ENCODE measurements at places on chromosomes 2 and 18.
A peak's percentile ranks its signal among the peaks of the same experiment; 100 is the strongest.

DNA sequence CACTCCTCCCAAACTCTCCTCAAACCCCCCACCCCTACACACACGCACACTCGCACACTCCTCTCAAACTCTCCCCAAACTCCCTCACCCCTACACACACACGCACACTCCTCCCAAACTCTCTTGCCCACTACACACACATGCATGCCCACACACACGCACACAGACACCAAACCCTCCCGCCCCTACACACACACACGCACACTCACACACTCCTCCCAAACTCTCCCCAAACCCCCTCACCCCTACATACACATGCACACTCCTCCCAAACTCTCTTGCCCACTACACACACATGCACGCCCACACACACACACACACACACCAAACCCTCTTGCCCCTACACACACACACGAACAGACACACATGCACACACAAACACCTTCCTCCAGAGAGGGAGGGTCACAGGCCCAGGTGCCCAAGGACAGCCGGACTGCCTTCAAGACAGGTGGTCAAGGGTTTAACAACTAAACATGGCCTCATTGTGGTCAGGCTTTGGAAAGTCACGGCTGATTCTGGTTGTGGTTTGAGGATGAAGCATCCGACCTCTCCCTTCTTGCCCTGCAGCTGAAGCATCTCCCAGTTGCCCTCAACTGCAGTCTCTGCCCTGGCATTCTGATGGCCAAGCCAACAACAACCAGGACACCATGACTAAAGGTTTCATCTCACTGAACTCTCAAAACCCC is 72.3 kb upstream of the SNTG2 start:
- no peak for DNase-seq

- DNase-seq = no peak
Measured at GRCh38 chr2:230790981-230791380, 73.8 kb upstream of the ITM2C start.

DNA sequence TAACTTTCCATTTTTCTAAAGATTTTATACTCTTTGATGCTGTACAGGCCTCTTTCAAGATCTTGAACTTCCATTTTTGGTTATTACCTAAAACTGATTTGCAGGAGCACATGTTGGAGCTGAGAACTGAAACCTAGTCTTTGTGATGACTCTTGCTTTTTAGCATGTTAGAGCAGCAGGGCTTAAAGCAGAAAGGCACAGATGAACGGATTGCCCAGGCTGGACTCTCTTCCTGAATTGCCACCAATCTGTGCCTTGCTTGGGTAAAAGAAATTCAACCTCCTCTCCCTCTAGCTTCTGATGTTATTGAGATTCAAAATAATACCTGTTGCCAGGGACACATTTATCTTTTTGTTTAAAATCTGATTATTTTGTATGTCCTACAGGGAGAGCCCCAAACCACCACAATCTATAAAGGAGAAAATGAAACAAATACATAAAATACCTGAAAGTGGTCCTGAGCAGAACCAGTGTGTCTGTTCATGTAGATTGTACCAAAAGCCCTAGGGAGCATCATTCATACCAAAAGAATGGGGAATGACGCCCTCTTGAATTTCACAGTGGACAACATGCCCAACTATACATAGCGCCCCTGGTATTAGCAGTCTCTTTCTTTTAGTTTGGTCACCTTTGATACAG is 277.0 kb upstream of the MAP2 start:
- no peak for DNase-seq

GRCh38 chr2:237217995-237218616 is 132.4 kb downstream of the COPS8 start:
- no peak for DNase-seq

GRCh38 chr2:234905547-234906265 is 46.1 kb upstream of the SH3BP4 start:
- DNase-seq = peak; percentile 29

GRCh38 chr2:171136024-171136423 is 24.7 kb downstream of the TLK1 start:
- DNase-seq = no peak

DNA sequence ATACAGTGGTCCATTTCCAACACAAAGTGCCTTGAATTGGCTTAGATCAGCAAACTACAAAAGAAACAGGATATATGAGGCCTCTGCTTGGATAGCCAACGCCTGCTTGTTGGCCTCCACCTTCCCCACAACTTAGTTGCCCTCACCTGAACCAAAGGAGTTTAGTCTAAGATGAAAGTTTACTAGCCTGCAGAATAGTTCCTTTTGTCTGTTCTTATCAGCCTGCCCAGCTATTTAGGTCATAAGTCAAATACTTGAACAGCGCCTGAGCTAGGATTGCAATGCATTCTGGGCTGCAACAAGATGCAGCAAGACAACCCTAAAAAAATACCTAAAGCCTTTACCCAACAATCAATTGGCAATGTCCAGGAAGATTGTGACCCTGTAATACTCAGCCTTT is 13.1 kb upstream of the EPG5 start:
- DNase-seq = peak; percentile 15

- DNase-seq = no peak
Measured at GRCh38 chr2:130190237-130190636, 8.0 kb downstream of the TUBA3E start.

- no peak for DNase-seq
Measured at GRCh38 chr2:237982039-237982725, 15.4 kb downstream of the UBE2F start.

GRCh38 chr2:102238039-102238756 is 51.4 kb downstream of the IL1RL2 start:
- DNase-seq = peak; percentile 91

DNA sequence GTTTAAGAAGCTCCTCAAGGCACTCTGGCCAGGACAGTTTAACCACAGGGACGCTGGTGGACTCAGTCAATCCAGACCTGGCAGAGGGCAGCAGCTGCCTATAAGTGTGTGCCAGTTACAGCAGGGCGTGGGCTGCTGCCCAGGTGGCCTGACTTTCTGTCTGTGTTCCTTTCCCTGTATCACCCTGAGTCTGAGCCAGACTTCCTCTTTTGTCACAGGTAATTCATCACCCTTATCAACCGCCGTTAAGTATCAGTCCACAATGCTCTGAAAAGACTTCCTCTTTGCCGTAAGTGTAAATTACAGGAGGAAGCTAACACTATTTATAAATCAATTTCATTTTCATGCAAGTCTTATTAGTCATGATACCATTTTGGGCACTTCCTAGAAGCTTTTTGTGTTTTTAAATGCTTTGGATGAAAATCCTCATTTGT is 7.0 kb downstream of the LPIN1 start:
- no peak for DNase-seq

DNA sequence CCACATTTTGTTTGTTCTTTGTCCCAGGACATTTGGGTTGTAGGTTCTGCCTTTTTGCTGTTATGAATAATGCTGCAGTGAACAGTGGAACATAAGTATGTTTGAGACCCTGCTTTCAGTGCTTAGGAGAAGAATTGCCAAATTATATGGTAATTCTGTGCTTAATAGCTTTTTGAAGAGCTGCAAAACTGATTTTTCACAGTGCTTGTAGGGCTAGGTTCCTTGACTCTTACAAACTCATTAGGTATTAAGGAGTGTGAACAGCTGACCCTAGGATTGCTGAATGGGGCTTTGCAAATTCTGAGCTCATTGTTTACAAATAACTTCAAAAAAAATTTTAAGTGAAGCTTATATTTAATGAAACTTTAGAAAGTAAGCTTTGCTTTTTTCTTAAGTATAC is 154.2 kb downstream of the LTBP1 start:
- DNase-seq = no peak

DNA sequence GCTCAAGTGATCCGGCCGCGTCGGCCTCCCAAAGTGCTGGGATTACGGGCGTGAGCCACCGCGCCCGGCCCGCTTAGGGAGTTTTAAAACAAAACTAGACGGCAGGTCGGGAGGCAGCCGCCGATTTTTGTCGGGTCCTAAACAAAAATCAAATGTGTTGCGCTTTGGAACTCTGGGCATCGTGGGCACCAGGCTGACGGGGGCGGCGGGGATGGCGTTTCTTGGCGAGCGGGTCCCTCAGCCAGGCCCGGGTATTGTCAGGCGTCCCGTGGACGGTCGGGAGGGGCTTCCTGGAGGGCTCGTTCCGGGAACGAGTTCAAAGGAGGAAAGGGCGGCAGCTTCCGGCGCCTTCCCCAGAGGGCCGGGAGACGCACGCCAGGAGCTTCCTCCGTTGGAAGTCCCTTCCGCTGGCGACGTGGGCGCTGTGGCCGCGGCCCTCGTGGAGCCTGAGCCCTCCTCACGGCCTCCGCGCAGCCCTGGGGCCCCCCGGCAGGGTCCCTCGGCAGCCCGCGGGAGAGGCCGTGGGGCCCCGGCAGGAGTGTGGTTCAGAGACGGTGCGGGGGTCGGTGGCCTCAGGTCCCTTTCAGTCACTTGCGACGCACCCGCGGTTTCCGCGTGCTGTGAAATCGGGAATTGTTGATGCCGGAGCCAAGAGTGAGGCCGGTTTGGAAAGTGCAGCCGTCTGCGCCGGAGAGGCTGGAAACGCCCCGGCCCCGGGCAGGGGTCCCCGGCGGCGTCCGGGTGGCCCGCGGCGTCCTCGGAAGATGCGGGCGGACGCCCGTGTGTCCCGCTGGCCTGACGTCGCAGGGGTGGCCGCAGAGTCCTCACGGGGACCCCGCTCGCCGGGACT is 59.3 kb downstream of the EMILIN2 start:
- peak; percentile 62 for DNase-seq

DNA sequence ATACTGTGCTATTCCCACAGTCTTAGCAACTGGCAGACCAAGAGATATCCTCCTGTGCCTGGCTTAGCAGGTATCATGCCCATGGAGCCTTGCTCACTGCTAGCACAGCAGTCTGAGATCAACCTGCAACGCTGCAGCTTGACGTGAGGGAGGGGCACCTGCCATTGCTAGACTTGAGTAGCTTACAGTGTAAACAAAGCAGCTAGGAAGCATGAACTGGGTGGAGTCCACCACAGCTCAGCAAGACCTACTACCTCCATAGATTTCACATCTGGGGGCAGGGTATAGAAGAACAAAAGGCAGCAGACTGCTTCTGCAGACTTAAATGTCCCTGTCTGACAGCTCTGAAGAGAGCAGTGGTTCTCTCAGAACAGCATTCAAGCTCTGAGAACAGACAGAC is 74.8 kb downstream of the AKAIN1 start:
- no peak for DNase-seq

- no peak for DNase-seq
Measured at GRCh38 chr2:142867136-142867535, 10.3 kb upstream of the KYNU start.

DNA sequence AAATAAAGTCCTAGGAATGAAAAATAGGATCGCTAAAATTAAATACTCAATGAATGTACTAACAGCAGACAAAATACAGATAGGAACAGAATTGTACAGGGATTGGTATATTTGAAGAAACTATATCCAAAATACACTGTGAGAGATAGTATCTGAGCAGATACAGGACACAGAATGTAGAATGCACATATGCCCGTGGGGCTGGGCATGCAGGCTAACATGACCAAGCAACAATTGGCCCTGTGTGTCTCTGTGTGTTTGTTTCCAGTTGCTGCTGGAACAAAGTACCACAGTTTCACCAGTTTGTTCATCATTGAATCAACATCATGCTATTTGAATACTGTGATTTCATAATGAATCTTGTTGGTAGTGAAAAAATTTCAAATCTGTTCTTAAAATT is 127.6 kb downstream of the PMAIP1 start:
- DNase-seq = no peak

- peak; percentile 76 for DNase-seq
Measured at GRCh38 chr2:40450796-40451430, 977 bp downstream of the SLC8A1 start.

DNA sequence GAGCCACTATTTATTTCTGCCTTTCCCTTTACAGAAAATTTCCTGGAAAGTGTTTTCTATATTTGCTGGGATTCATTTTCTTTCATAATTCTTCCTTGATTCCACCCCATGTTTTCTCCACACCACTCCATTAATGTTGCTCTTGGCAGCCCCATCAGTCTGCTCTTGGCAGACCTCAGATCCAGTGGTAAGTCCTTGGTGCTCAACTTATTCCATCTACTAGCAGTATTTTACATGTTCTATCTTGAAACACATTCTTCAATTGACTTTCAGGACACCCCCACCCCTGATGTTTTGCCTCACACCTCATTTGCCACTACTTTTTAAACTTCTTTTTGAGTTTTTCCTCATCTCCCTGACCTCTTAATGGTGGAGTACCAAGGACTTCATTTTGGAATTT is 65.0 kb downstream of the HNMT start:
- peak; percentile 82 for DNase-seq

DNA sequence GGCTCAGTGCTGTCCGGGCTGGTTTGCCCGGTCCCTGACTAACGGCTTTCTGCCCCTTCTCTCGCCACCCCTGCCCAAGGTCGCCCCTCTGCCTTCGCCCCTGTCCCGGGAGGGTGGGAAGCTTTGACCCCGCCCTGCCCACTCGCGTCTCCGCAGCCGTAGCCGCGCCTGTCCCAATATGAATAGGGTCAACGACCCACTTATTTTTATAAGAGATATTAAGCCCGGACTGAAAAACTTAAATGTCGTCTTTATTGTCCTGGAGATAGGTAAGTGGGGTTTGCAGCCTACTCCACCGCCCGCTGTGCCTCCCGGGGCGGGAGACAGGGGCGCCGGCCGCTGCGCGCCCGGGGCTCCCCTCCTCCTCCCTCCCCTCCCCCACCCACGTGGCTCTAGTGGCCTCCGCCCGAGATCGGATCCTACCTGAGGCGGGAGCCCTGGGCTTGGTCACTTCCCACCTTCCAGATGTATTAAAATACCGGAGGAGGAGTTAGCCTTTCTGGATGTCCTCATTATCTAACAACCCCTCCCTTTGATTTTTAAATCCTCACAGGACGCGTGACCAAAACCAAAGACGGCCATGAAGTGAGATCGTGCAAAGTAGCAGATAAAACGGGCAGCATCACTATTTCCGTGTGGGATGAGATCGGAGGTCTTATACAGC is 633 bp downstream of the NABP1 start:
- peak; percentile 54 for DNase-seq

GRCh38 chr18:30613467-30613801 is 429.1 kb downstream of the DSC3 start:
- no peak for DNase-seq
